ENCODE measurements at places on chromosomes 4 and X.

GRCh38 chr4:53852343-53852742, 212.1 kb downstream of the CHIC2 start:
- no peak for DNase-seq

DNA sequence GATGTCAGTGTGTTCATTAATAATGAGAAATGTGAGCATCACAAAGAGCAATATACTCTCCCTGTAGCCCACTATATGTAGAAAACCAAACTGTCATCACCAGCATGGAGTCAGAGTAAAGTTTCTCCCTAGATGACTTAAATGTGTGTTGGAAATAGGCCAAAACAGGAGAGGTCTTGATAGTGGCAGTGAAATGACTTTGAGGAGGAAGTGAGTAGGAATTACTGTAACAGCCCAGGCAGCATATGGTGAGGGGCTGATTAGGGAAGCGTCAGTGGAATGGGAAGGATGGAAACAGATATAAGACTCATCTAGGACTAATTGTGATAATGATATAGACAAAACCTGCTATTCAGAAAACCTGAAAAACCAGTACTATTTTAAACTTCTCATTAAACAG, 83.9 kb downstream of the ATXN3L start:
- DNase-seq, result no peak

- DNase-seq, result no peak
Observed at GRCh38 chrX:38754102-38754790, 47.0 kb upstream of the MID1IP1 start.

GRCh38 chr4:89716893-89717292, 120.1 kb downstream of the SNCA start:
- no peak for DNase-seq

GRCh38 chr4:104967034-104967401, 179.7 kb upstream of the TET2 start:
- DNase-seq, result no peak

- DNase-seq, result no peak
Observed at GRCh38 chr4:76772498-76773106, 125.3 kb downstream of the SOWAHB start.

Measured in central memory CD8-positive, alpha-beta T cell (primary cell).